DND-41 (cell line): ENCODE measurements at places on chromosomes 12 and 14.

GRCh38 chr14:22532345-22533056, 56.5 kb downstream of the DAD1 start:
- no peak for DNase-seq

GRCh38 chr14:89435892-89436656, 19.0 kb upstream of the FOXN3 start:
- no peak for DNase-seq

DNA sequence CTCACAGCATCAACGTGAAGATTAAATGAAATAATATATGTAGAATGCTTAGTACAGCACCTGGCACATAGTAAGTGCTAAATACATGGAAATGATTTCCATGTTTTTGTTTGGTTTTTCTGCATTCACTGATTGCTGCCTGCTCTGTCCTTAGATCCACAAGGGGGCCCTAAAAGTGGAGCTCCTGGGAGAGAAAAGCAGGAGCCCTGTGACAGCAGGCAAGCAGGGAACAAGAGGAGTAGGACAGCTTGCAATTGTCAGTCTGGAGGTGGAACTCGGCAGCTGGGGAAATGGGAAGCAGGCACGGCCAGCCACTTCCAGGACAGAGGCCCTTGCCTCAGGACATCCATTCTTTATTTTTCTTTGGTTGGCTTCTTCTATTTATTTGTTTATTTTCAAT, 292.9 kb downstream of the BMP4 start:
- no peak for DNase-seq

GRCh38 chr14:101719708-101720107, 41.8 kb upstream of the PPP2R5C start:
- no peak for DNase-seq

GRCh38 chr14:62592877-62593276, 452.4 kb downstream of the KCNH5 start:
- no peak for DNase-seq

DNA sequence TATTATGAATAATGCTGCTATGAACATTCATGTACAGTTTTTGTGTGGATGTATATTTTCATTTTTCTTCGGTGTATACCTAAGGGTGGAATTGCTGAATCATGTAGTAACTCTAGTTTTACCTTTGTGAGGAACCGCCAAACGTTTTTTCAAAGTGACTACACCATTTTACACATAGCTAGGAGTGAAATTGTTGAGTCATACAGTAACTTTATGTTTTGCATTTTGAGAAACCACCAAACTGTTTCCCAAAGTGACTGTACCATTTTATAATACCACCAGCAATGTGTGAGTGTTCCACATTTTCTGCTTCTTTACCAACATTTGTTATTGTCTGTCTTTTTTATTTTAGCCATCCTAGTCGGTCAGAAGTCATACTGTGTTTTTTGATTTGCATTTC, 3.1 kb upstream of the TPH2 start:
- no peak for DNase-seq

GRCh38 chr12:66004922-66005703, 125.4 kb downstream of the LLPH start:
- no peak for DNase-seq

DNA sequence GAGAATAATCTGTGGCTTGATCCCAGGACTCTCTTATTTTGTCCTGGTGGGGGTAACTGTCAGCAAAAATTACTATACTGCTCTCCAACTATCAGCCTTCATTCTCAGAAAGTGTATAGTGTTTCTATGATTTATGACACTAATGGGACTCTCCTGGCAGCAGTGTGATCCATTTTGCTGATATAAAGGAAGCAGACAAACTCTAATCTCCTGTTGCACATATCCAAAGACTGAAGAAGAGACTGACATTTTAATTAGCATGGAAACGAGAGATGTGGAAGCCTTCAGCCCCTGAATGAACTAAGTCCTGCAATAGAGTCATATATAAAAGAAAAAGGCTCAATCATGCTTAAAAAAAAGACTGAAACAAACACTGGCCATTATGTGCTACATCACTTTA, 127.8 kb upstream of the SSTR1 start:
- DNase-seq, result no peak

DNA sequence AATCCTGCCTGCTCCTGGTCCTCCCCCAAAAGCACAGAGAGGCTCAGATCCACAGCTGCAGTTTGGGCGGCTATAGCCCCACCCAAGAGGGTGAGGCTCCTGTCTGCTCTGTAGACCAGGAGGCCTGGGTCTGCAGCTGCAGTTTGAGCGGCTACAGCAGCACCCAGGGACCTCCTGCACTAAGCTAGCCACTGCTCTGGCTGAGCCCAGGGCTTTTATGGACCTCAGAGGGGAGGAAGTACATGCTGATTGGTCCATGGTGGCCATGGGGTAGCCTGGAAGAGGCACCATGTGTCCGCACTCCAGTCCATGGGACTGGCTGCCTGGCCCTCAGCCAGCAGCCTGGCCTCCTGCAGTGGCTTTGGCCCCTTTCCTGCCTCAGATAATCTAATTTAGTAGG, 49.6 kb upstream of the GSC start:
- no peak for DNase-seq

GRCh38 chr14:21219561-21220111, 49.6 kb downstream of the HNRNPC start:
- no peak for DNase-seq

GRCh38 chr12:101607894-101608293, 13.1 kb downstream of the MYBPC1 start:
- DNase-seq, result no peak

DNA sequence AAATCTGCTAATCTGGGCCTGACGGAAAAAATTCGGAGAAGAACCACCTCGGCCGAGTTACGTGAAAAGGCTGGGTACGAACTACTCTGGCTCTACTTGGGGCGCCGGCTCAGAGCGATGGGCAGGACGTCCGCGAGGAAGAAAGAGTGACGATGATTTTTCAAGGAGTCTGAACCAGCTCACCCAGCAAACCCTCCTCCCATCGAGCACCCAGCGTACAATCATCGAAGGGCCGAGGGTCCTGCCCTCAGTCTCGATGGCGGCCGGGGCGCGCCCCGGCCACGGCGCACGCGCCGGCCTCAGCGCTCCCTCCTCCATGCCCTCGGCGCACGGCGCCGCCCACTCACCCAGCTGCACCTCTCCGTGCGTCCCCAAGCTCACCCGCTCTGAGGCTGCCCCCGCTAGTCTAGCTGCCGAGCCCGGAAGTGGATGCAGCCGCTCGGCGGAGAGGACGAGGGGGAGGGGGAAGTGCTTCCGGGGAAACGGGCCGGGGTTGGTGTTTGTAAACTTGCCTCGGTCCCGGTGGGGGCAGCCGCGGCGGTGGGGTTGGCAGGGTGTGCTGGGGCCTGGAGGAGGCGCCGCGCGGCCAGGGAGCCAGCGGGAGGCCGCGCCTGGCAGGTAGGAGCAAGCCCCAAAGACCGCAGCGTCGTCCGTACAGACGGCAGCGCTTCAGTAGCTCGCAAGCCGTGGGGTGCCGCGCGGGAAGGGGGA, at the start of the genes CSAD and ZNF740:
Gene CSAD (minus strand): TSS at position 706 of the 711 bp plus-strand sequence. CDS start 7,455 bp downstream, outside the sequence.
Gene ZNF740 (plus strand): TSS at position 503 of the 711 bp plus-strand sequence. CDS start 1,262 bp downstream, outside the sequence.
- peak; percentile 99 for DNase-seq

DNA sequence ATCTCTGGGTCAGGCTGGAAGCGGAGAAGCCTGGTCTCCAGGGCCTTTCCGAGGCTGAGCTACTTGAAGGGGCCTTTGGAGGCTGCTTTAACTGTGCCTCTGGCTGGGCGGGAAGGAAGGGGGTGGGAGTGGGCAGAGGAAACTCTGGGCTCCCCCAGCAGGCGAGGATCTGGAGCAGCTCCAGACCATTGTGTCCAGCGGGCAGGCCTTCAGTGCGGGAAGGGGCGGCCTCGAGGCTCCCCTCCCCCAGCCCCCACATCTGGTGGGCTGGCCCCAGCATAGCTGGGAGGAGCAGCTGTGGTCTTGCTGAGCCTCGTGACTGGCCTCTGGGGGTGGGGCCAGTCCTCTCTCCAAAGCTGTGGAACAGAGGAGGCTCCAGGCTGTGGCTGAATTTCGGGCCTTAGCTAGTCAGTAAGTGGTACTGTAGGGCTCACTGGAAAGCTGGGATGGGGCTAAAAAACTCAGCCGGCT, 3.4 kb downstream of the TAMALIN start:
- DNase-seq, result no peak

GRCh38 chr12:66082744-66083143, 47.8 kb downstream of the LLPH start:
- no peak for DNase-seq

DNA sequence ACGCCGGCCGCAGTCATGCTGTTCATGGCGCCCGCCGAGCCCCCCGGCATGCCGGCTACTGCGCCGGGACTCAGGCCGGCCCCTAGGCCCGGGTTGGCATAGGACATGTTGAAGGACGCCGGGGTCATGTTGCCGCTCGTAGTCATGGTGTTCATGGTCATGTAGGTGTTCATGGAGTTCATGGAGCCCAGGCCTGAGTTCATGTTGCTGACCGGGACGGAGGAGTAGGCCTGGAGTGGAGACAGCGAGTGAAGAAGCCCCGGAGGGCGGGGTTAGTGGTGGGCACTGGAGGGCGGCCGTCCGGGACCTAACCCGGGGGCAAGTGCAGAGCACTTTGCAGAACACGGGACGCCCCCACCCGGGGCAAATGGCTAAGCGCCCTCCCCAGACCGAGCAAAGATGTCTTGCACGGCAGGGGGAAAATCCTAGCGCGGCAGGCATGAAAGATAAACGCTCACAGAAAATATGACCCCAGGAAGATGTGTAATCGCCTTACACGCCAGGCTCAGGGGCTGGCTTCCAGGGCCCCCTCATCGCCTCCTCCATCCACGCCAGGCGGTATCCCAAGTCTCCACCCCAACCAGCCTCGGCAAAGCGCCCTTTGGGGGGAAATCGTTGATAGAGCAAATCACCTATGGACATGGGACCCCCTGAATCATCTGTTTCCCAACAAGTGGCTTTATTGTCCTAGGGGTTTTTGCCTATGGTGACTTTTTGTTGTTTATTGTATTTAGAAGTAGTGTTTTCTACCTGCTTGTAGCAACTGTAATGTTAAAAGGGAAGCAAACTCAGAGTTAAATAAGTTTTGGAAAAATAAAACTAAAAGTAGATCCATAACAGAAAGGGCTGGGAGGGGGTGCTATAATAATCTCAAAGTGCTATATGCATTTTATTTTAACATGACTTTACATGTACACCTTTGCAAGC, 2.3 kb downstream of the FOXA1 start:
- DNase-seq, result no peak

DNA sequence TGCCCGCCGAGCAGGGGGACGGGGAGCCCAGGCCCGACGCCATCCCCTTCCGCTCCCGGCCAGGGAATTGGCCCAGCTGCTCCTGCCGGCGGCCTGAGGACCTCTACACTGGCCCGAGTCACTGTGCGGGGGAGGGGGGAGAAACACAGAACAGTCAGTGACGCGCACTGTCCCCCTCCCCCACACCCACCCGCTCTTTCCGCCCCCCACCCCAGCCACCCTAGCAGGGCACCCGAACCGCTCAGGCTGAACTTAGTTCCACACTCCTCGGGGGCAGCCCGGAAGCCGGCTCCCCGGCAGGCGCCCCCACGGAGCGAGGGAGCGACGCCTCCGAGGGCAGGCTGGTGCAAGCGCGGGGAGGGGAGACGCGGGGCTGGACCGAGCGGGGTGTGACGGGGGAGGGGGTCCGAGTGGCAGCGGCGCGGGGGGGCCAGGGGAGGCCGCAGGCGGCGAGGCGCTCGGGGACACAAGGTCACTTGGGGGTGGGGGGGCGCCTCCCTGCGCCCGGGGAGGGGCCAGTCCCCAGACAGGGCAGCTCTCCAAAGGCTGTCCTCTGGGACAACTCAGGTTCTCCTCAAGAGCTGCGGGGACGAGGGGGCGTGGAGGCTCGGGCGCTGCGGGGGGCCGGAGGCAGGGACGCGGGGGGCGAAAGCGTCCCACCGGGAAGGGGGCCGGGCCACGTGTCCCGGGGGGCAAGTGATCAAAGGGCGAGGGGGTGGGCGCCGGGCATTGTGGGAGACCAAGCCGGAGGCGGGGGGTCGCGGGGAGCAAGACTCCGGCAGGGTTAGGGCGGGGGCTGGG, 648 bp downstream of the CHD4 start:
- DNase-seq, result peak; percentile 69

GRCh38 chr12:73321776-73322175, 1049.6 kb downstream of the TRHDE start:
- DNase-seq, result no peak

GRCh38 chr12:53402871-53403270, 20.8 kb upstream of the AMHR2 start:
- no peak for DNase-seq

DNA sequence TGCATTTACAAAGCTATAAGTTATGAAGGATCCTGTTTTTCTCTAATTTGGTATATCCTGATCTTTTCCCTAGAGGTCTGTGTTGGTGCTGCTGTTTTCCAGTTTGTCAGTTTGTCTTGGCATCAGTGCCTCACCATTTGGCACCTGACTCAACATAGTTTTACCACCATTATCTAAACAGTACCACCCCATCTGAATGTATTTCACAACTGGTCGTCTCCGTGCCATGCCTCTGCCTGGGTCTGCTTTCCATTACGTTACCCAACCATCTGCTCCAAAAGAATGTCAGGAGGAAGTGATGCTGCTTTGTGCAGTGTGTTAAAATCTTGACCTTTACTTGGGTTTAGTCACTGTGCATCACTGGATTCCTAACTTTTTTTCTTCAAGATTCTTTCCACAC, 129.3 kb upstream of the RASSF8 start:
- DNase-seq, result no peak

GRCh38 chr12:11794751-11795150, 145.3 kb downstream of the ETV6 start:
- DNase-seq, result no peak

- no peak for DNase-seq
These were observed 5.9 kb downstream of the CBX5 start for GRCh38 chr12:54273981-54274380.

- DNase-seq, result no peak
These were observed 1.2 kb upstream of the LAG3 start for GRCh38 chr12:6771091-6771495.

- DNase-seq, result no peak
These were observed 35.9 kb upstream of the WSCD2 start for GRCh38 chr12:108093209-108093608.

- no peak for DNase-seq
These were observed 5.1 kb downstream of the KLC1 start for GRCh38 chr14:103634156-103634555.

DNA sequence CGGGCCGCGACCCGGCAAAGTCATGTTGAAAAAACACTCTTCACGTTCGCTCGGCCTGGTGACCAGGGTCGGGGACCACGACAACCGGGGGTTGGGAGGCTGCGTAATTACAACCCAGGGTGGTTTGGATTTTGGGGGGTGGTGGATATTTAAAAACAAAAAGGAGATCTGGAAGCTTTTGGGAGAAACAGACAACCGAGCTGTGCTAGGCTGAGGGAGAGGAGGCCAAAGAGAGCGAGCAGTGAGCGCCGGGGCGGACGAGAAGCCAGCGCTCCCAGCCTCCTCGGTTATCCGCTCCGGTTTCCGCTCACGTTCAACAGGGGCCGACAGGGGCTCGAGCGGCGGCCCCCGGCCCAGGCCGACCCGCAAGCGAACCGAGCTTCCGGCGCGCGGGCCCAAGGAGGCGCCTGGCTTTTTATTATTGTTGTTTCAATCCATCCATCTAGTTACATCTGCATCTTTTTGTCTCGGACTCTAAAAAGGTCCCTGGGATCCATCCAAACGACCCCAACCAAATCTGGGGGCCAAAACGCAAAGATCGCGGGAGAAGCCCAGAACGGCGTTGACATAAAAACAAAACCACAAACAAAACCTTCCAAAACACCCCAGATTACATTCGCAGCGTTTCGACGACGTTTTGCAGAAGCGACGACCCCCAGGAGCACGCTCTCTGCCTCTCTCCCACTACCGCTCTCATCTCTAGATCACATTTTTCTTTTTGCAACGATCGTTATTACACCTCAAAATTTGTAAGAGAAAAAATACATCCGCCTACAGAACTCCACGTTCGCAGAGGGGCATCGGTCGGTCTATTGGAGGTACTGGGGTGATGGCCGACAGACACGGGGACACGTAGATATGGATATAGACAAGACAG, 771 bp downstream of the OTX2 start:
- no peak for DNase-seq
